ENCODE measurements at places on chromosomes 6 and 20. TPM values are rescaled to one million over a fixed set of nuclear protein-coding genes. Genes with fewer than 3 reads are reported as not detected.

DNA sequence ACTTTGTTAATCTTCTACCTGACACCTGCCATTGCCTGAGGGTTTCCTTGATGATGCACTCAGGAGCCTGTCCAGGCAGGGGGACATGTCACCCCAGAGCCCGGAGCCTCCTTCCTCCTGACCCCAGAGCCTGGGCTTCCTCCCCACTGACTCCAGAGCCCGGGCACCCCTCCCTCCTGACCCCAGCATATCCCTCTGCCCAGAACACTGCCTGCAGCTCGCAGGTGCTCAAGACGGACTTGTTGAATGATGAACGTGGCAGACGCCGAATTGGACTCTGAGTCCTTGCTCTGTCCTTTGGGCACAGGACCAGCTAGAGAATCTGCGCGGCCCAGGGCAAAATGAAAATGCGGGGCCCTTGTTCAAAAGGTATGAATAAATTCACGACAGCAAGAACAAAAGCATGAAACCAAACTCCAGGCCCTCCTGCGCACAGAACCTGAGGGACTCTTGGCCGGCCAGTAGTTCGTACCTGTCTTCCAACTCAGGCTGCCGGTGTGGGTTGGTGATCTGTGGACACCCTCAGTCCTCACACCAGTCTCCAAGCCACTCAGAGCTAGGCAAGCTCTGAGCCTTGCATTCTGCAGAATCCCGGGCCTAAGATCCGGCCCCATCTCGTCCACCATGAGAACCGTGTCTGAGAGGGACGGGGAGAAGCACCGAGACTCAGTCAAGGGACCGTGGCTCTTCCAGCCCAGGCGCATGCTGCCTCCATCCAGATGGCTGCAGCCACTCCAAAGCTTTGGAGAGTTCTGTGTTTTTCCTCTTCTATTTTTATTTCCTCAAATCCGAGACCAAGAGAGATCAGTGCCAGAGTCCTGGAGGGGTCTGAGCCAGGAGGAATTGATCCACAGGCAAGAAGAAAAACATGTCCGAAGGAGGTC lies 104.7 kb downstream of the BMP7 start:
- peaks cover 10% of the 10 kb centered on the region for H3K36me3 ChIP-seq
- no peaks in the 10 kb centered on the region for H3K4me1 ChIP-seq
- H3K4me3 ChIP-seq: no peak overlapping the region
- H3K27ac ChIP-seq: no peak overlapping the region
- DNase-seq: no peak

GRCh38 chr6:71420095-71420692 lies 131.6 kb downstream of the OGFRL1 start:
- H3K4me3 ChIP-seq: peak overlapping the region; percentile 94
- DNase-seq: no peak
- peaks cover 40% of the 10 kb centered on the region for H3K4me1 ChIP-seq
- H3K36me3 ChIP-seq: peaks cover 50% of the 10 kb centered on the region

DNA sequence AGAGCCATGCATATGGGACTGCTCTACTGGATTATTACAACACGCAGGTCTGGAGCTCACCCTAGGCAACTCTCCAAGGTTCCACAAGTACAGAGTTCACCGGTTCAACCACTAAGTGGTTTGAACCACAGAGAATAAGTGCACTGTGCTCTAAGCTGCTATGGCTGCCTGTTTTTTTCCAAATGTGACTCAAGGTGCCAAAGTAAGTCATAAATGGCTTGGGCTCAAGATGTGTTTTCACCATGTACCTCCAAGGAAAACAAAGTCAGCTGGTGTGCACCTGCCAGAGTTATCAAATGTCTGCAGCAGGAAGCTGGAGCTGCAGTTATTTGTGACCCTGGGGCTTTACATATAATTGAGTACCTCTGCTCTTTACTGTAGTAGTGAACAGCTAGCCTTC lies 76.7 kb downstream of the PREP start:
- H3K4me1 ChIP-seq: peaks cover 35% of the 10 kb centered on the region
- H3K27me3 ChIP-seq: no peaks in the 10 kb centered on the region
- peak; percentile 35 for DNase-seq

The PERP gene
- 52.5 TPM for total RNA-seq
